ENCODE measurements at places on chromosomes 13 and 19.

- DNase-seq: no peak
Observed at GRCh38 chr13:47481536-47481935, 519.5 kb downstream of the SUCLA2 start.

- DNase-seq: no peak
Observed at GRCh38 chr13:30810261-30810701, 74.9 kb downstream of the ALOX5AP start.

DNA sequence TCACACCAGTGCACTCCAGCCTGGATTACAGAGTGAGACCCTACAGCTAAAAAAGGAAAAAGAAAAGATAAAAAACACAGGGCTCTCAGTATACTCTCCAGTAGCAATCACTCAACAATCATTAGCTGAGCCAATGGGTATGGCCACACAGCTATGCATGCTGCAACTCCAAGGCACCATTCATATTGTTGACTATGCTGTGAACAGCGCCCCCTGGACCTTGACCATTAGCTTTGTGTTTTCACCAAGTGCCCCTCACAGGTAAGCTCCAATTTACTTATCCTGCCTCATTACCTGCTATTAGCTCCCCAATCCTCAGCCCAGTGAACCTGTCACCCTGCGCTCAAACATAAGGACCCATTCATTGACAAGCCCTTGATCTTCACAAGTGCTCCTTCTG lies 35.8 kb downstream of the ZIC5 start:
- no peak for DNase-seq

DNA sequence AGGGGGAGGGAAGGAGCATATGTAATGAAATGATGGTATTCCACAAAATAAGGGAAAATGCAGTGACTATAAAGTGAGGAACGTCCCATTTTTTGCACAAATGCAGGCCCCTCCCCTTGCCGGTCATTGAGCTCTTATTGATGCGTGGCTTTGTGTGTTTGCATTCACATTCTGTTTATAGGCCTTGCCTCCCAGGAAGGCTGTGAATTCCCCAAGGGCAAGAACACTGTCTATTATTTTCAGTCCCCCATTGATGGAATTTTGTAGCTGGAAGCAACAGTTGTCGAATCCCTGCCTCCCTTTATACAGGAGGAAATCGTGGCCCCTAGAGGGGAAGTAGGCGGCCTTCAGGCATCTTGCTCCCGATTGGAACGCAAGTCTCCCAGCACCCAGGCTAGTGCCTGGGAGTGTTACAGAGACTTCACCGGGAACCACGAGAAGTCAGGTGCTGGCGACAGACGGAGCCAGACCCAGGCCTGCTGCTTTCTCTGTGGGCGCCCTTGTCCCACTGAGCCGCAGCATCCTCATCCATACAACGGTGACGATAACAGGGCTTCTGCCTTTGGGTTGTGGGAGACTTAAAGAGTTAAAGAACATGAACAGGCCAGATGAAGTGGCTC lies 6.9 kb downstream of the SBSN start:
- DNase-seq: no peak

DNA sequence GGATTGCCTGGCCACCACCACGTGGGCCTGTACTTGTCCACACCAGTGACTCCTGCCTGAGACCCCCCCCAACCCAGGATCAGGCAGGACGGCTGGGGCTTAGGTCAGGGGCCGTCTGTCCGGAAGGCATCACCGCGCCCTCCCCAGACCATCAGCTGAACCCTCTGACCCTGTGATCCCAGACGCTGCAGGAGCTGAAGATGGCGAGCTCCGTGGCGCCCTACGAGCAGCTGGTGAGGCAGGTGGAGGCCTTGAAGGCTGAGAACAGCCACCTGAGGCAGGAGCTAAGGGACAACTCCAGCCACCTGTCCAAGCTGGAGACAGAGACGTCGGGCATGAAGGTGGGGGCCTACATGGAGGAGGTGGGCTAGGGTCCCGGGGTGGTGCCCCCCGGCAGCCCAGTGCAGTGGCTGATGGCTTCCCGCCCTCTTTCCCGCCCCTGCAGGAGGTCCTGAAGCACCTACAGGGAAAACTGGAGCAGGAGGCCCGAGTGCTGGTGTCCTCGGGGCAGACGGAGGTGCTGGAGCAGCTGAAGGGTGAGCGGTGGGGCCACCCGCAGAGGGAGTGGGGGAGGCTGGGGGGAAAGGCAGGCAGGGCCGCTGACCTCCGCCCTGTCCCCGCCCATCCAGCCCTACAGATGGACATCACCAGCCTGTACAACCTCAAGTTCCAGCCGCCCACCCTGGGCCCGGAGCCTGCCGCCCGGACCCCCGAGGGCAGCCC lies 3.0 kb downstream of the APC2 start:
- DNase-seq: no peak

- DNase-seq: no peak
Observed at GRCh38 chr19:48371367-48371766, 7.2 kb downstream of the SYNGR4 start.
